ENCODE measurements at places on chromosomes 1 and 21. TPM values are rescaled to one million over a fixed set of nuclear protein-coding genes. Genes with fewer than 3 reads are reported as not detected.

TRAPPC10 gene
- 45.4 TPM for total RNA-seq

MAP3K6 gene
- 9.5 TPM for total RNA-seq

RYR2 gene
- 0.02 TPM for total RNA-seq

XCL2 gene
- 191 TPM for total RNA-seq

DNASE2B gene
- not detected for total RNA-seq

KRTAP7-1 gene
- total RNA-seq = not detected

RGSL1 gene
- total RNA-seq = not detected

TINAGL1 gene
- total RNA-seq = not detected
